Fibroblast of villous mesenchyme (primary cell): ENCODE measurements at places on chromosomes 12 and 14.

DNA sequence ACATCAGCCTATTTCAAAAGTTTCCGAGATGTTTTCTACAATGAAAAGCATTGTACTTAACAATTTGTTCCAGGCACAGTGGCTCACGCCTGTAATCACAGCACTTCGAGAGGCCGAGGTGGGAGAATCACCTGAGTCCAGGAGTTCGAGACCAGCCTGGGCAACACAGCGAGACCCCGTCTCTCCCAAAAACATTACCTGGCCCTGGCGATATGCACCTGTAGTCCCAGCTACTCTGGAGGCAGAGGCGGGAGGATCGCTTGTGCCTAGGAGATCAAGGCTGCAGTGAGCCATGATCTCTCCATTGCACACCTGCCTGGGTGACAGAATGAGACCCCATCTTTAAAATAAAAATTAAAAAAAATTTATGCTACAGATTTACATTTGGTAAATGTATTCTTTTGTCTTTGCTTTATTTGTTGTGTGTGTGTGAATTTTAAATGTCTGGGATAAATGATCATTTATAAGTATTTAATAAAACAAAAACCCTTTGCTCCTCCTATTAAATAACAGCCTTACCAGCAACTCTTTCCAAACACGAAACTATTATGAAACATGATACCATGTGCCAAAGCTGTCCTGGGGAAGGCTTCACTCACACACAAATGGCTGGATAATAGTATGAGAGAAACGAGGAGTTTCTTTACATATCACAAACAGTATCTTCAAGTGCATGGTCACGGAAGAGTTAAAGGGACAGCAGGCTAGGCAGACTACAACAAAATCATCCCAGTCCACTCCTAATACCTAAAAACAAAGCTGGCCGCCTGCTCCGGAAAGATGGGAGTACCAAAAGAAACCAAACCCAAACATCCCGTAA is 1.1 kb downstream of the ATXN3 start:
- DNase-seq = no peak

DNA sequence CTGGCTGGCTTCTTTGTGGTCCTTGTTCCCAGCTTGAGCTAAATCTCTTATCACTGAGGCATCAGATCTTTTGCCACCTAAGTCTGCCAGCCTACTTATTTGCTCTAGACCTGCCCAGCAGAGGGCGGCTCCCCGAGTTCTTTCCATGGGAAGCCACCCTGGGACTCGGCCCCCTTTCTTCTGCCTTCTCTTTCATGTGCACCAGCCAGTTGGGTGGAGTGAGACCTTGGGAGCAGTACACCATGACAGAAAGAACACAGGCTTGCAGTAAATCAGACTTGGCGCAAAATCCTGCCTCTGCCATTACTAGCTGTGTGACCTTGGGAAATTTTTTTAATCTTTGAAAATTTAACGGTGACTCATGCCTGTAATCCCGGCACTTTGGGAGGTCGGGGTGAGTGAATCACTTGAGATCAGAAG is 7.4 kb downstream of the SMAGP start:
- DNase-seq = peak; percentile 28

- DNase-seq = peak; percentile 76
Measured at GRCh38 chr12:120119271-120119973, 2.9 kb upstream of the RAB35 start.

GRCh38 chr12:109723311-109723881 is 9.8 kb downstream of the FAM222A start:
- DNase-seq = no peak

GRCh38 chr14:74685056-74685455 is 27.8 kb downstream of the AREL1 start:
- no peak for DNase-seq

- DNase-seq = peak; percentile 21
Measured at GRCh38 chr12:8031872-8032241, 659 bp upstream of the FOXJ2 start.

DNA sequence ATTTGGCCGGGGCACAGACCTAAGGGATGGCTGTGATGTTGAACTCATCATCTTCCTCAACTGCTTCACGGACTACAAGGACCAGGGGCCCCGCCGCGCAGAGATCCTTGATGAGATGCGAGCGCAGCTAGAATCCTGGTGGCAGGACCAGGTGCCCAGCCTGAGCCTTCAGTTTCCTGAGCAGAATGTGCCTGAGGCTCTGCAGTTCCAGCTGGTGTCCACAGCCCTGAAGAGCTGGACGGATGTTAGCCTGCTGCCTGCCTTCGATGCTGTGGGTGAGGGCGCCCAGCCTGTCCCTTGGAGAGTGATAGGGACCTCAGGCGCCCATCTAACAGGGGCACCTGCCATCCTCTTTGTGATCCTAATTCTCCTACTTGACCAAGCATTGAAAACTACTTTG is 12.4 kb downstream of the OAS3 start:
- DNase-seq = no peak

DNA sequence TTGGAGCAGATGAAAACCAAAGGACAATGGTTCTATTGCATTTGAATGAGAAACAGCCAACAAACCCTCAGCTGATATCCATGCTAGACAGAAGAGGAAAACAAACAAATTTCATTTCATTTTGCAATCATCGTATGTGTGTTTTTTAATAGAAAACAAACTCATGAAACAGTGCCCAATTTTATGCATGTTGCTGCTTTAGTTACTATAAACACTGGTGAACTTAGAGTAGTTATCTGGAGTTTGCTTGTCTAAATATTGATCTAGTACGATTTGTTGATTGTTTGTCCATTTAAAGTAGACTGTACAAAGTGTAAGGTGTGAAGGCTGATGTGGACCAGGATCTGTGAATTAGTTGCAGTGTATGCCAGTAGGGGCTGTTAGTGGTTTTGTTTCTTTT is 166.6 kb downstream of the KITLG start:
- peak; percentile 30 for DNase-seq

DNA sequence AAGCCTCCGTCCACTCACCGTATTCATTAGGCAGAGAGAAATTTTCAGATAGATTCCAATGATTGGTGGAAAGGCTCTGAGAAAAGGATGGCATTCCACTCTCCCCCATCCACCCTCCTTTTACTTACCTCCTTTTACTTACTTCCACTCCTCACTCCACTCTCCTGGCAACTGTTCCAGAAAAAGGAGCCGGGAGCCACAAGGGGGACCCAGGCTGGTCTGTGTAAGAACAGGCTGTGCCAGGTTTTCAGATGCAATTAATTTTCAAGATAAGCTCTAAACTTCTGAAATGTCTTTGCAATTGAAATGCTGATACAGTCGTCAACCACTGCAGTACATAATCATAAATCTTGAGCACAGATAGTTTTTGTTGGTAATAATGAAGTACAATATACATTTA is 248.8 kb downstream of the ANO6 start:
- DNase-seq = no peak

DNA sequence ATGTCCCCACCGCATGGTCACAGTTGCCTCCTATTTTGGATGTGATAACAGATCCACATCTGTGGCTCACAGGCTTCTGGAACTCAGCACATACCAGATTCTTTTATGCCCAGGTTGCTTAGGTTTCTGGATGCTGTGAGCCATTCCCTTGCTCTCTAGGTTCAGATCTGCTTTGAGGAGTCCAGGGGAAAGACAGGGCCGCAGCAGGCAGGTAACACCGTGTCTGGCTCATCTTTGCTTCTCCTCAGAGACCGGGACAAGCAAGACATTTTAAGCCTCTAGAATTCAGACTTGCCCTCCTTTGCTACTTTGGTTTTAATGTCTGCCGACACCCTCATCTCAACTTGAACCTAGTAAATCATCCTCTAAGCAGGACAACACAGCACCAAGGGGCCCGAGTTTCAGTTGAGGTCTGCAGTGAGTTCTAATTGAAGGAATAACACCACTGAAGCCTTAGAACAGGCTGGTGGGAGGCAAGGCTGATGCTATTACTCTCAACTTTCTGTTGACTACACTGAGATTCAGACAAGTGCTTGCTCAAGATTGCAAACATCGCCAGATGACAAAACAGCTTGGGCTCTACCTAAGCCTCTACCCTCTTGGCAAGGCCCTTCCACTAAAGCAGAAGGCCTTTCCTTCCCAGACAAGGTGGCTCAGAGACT is 55.3 kb downstream of the MDM2 start:
- DNase-seq = no peak

- DNase-seq = peak; percentile 0
Measured at GRCh38 chr12:78898416-78898815, 33.8 kb downstream of the SYT1 start.

DNA sequence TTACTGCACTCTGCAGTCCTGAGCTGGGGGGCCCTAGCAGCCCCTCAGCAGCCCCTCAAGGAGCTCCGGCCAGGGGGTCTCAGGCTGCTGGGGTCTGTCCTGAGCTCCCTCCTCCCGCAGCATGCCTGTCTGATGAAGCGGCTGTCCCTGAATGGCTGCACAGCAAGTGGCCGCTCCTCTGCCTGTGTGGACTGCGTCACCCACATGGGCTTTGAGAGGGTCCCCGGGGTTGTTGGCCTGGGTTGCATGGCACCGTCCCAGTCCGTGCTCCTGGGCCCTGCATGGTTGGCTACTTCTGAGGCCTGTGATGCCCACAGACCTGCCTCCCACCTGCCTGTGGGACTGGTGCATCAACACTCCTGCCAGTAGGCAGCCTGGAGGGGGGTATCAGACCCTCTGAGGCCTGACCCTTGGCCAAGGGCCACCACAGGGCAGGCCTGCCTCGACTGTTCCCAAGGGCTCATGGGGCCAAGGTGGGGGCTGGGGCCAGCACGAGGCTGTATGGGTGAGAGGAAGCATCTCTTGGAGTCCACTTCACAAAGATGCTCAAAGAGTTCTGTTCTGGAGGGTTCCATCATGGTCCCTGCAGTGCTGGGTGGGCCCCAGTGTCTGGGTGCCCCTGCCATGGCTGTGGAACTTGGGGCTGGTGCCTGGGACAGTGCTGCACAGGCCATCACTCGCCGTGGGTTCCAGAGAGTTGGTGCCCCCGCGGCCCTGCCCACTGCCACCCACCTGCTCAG is 12.2 kb downstream of the CEP170B start:
- no peak for DNase-seq

- DNase-seq = no peak
Measured at GRCh38 chr12:118344829-118345228, 27.9 kb downstream of the TAOK3 start.

DNA sequence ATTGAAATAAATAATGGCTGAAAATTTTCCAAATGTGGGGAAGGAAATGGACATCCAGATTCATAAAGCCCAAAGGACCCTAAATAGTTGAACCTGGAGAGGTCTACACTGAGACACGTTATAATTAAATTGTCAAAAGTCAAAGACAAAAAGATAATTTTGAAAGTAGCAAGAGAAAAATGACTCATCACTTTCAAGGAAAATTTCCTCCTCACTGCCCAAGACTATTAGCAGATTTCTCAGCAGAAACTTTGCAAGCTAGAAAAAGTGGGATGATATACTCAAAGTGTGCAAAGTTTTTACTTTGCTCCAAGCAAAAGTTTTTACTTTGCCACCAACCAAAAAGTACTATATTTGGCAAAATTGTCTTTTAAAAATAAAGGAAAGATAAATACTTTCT is 15.9 kb upstream of the KRT83 start:
- DNase-seq = no peak

- DNase-seq = no peak
Measured at GRCh38 chr12:54555670-54556257, 6.4 kb downstream of the PDE1B start.

- DNase-seq = no peak
Measured at GRCh38 chr12:49904601-49905000, 901 bp upstream of the FAIM2 start.

DNA sequence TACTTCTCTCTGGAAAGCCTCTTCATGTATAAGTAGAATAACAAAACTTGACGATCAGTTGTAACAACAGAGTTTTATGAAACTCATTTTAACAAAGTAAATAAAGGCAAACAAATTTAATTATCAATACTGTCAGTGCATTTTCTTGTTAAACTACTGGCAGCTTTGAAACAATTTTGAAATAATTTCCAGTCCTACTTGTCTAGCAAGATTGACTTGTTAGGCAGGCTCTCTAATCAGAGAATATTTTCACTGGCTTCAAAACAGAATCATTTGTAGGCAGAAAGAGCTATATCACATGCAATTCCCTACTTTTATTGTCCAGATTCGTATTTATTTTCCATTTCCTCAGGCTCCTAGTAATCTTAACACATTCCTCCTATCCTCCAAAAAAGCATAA is 45.9 kb upstream of the SLC6A13 start:
- DNase-seq = no peak

DNA sequence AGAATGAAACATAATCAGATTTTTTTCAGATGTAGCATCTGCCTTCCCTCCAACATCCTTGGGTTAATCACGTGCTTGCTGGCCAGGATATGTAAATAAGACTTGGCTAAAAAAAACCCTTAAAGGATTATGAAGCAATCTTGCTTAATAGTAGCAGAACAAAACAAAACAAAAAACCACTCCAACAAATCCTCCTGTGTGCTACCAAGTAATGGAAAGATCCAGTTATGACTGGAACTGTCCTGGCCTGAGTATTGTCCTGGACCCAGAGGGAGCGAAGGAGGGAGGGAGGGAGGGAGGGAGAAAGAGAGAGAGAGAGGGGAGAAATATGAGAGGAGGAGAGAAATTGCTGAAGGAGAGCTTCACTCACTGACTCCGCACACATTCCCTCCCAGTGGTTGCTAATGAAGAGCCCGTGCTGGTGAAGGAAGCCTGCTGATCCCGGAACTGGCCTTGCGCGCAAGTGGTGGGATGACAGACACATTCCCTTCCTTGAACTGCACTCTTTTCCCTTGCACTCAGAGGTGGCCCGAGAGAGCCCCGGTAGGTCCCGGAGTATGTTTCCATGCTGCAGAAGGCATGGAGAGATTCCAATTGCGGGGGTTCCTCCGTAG is 57.2 kb downstream of the HMGA2 start:
- DNase-seq = peak; percentile 94

- no peak for DNase-seq
Measured at GRCh38 chr12:90122681-90123080, 414.0 kb upstream of the ATP2B1 start.

GRCh38 chr12:27953348-27953747 is 19.2 kb downstream of the PTHLH start:
- DNase-seq = no peak

- peak; percentile 39 for DNase-seq
Measured at GRCh38 chr12:6343518-6343917, 1.6 kb upstream of the TNFRSF1A start.
